ENCODE measurements at places on chromosomes 6 and 20.

DNA sequence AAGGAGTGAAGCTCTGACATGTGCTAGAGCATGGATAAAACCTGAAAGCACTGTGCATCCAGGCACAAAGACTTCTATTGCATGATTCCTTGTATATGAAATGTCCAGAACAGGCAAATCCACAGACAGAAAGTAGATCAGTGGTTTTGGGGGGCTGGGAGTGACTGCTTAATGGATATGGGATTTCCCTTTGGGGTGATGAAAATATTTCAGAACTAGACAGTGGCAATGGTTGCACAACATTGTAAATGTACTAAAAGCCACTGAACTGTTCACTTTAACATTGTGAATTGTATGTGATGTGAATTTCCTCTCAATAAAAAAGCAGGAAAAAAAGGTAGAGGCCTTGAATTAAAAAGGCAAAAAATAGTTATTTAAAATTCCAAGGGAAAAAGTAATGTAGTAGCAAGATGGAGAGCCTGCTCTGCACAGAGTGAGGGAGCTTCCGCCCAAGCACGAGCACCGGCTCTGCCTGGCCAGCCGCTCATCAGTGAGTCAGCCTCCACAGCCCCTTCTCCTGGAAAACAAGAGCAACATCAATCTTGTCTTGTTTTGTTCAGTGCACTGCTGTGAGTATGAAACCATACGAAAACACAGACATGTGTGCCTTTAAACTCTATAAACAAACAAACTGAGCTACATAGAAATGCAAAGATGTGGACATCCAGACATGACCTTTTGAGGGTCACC lies 74.6 kb upstream of the THBS2 start:
- DNase-seq, result peak; percentile 72

DNA sequence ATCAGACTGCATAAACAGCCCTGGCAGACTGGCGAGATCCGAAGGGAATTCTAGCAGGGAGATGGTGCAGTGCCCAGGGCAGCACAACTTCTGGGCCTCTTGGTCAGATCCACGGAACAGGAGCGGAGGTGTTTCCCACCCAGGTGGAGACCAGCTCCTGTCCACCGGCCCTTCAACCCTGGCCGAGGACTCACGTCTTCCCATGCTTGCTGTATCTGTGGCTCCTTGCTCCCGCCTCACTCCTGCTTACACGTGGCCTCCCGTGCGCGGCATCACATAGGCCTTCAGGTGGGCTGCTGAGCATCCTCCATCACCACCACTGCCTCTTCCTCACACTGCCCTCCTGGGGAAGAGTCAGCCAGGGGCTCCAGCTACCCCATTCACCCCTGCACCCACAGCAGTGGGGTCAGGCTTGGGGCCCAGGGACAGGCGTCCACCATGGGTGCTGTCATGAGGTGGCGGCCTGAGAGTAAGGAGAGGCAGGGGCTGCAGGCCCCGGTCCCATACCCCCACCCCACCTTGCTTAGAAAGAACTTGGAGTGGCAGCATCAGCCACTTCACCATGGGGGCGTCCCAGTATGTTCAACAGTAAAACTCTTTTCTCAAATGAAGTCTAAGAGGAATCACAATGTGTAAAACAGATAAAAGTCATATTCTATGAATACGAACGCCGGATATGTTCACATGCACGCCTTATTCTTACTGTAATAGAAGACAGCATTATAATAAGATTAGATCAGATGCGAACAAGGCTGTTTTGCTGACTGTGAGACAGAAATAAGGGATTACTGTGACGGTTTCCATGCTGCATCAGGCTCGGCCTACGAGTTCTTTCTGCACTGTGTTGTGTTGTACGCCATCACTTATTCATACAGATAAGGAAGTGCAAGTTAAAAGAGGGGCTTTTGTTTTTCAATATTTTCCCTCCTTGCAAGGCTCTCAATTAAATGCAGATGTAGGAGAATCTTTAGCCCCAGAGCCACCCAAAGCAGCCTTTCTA lies 165.4 kb downstream of the GRM4 start:
- peak; percentile 7 for DNase-seq

DNA sequence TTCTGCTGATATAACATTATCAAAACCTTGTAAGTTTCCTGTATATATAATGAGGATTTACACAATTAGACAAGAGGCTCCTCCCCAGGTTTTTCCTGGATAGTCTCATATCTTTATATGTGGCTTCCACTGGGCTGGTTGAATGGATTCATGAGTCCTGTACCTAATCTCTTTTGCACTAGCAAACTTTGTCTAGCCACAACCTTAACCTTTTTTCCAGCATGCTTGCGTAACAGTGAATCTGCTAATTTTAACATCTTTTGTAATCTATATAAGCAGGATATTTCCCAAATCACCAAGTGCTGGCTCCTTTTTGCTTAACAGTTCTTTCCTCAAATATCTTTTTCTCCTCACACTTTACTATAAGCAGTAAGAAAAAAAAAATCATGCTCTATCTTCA lies 153.6 kb downstream of the COL21A1 start:
- DNase-seq, result no peak

- no peak for DNase-seq
Measured at GRCh38 chr6:11141295-11141694, 29.8 kb upstream of the ERVFRD-1 start.

- DNase-seq, result no peak
Measured at GRCh38 chr6:52138284-52138683, 47.9 kb upstream of the IL17A start.

DNA sequence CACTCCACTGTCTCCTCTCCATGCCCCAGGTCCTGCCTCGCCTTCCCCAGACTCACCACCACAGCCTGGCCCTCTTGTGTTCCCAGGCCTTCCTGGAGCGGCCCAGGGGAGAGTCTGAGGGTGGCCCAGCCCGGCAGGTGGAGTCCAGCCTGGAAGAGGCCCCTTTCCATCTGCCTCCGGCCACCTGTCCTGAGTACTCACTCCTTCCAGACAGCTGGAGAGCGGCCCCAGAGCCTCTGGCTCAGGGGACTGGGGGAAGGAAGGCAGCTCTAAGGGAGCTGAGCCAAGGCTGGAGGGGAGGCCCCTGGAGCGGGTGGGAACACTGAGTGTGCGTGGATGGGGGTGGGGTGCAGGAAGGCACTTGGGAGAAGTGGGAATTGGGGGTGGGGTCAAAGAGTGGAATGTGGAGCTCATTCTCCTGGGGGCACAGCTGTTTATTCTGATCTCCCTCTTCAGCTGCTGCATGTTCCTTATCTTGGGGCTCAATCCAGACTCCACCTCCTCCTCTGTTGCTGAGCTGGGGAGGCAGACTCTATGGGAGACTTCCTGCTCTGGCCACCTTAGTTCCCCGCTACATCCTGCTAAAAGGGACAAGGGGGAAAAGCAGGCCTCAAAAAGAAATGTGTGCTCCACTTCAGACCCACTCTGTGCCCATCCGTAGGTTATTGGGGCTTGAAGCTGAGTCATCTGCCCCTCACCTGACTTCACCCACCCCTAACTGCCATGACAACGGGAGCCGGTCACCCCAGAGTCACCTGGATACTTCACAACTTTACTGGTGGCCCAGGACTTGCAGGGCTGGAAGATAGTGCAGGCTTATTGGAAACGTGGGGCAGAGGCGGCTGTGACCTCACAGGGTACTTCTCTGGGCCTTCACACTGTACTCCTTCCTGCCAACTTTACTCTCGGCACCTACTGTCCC lies 19.5 kb upstream of the TAF8 start:
- DNase-seq, result no peak

GRCh38 chr6:166301611-166302529 lies 6.3 kb downstream of the PRR18 start:
- no peak for DNase-seq

DNA sequence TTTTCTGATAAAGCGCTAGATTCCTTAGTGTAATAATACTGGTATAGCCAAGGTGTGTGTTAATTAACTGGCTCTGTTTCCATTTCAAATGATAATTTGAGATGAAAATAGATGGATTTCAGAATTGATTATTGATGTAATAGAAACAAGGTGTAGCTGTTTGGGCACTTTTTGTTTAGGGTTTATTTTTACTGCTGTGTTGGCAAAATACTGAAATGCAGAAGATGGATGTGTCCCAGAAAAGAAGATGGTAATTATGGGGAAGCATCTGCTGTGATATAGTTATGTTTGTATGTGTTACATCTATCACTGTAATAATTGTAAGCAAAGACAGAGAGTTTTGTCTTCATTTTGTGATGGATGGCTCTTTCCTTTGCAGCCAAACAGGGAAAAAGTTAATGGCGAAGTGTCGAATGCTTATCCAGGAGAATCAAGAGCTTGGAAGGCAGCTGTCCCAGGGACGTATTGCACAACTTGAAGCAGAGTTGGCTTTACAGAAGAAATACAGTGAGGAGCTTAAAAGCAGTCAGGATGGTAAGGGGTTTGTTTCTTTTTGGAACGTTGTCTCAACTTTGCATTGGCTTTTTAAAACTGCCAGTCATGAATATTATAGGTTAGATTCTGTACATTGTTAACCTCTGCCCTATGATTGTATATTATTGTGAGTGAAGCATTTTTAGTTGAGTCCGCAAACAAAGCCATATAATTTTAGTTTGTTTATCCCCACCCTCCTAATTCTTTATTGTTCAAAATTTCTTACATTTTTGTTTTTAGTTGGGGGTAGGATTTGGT lies 8.6 kb upstream of the ACAT2 start:
- no peak for DNase-seq

- DNase-seq, result no peak
Measured at GRCh38 chr20:63413963-63414684, 53.0 kb upstream of the CHRNA4 start.

- no peak for DNase-seq
Measured at GRCh38 chr6:1576711-1577110, 33.0 kb upstream of the FOXC1 start.

DNA sequence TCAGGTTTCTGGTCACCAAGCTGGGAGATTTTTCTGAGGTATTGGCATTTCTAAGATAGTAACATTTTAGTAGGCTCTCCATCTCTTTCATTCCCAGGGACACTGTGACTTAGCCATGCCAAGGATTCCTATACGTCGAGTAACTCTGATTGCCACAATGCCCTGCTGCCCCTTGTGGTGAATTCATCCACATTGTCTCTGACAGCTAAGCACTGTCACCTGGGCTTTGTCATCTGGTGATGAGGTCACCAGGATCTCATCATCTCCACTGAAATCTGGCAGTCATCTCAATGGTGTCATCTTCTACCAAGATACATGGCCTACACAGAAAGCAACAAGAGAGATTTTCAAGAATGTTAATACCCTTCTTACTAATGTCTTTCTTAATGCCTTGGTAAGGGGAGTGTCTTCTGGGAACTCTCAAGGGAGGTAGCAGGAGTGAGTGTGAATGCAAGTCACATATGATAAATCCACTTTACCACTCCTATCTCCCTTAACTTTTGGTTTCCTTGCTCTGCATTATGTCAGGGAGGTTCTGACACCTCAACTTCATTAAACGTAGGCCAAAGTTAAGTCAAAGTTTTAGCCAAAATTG lies 246.7 kb downstream of the CD109 start:
- peak; percentile 29 for DNase-seq

DNA sequence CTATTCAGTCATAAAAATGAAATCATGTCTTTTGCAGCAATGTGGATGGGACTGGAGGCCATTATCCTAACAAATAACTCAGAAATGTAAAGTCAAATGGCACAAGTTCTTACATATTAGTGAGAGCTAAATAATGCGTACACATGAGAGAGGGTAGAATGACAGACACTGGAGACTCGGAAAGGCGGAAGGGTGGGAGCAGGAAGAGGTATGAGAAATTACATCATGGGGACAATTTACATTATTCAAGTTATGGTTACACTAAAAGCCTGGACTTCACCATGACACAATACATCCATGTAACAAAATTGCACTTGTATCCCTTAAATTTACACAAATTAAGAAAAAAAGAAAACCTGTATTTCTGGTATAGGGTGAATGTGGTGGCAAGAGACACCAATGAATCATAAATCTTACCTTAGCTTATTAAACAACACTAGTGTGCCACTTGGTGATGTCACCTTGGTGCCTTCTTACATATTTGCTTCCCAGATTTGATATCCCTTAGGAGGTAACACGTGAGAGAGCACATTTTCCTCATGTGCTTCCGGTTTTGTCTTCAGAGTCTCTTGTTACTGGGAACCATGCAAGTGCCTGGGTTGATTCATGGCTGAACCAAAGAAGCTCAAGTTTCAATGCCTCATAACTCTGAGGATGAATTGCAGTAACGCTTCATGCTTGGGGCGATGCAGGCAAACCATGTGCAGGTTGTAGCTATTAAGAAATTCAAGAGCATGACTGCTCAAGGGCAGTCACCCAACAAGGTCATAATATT lies 84.6 kb downstream of the DCDC2 start:
- no peak for DNase-seq

GRCh38 chr20:939606-940005 lies 23.5 kb upstream of the ANGPT4 start:
- DNase-seq, result no peak

- DNase-seq, result no peak
Measured at GRCh38 chr20:37162646-37163045, 16.5 kb upstream of the RPN2 start.

DNA sequence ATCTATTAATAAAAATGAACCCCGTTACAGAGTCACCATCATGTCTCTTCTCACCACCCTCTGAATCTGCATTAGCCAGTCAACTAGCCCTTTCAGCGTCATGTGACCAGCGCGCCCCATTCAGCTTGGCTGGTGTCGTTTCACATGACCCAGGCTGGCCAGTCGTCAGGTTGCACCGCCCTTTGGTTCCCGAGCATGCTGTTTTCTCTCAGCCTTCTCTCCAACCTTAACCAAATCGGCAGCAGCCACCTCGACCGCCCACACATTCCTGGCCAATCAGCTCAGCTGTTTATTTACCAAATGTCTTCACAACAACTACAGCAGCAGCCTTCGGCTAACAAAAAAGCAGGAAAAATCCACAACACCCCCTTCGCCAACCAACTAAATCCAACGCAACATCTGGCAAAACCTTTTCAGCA lies 5.6 kb downstream of the SRSF3 start:
- peak; percentile 26 for DNase-seq

DNA sequence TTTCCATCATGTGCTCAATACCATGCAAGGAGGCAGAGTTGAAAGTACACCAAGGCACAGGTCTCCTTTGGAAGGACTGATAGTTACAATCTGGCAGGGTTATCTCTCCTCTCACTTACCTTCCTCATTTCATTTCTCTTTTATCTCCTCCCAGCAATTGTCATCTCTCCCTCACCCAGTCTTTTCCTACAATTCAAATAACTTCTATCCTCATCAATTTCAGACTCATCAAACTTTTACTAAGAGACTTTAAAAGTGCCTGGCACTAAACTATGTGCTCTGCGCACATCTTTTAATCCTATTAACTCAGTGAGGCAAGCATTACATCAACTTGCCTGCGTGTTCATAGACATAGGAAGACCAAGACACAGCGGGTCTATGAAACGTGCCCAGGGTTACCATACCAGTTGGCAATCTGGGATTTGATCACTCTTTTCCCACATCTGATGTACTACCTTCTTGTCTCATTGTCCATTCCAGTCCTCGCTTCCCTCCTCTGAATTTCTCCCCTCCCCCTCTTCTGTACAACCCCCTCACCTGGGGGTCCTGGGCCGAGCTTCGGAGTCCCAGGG lies 1.2 kb downstream of the VARS1 start:
- peak; percentile 43 for DNase-seq

All from AG20443 (cell line).